NCI-H526 (cell line): ENCODE measurements at places on chromosomes 13 and 19.

DNA sequence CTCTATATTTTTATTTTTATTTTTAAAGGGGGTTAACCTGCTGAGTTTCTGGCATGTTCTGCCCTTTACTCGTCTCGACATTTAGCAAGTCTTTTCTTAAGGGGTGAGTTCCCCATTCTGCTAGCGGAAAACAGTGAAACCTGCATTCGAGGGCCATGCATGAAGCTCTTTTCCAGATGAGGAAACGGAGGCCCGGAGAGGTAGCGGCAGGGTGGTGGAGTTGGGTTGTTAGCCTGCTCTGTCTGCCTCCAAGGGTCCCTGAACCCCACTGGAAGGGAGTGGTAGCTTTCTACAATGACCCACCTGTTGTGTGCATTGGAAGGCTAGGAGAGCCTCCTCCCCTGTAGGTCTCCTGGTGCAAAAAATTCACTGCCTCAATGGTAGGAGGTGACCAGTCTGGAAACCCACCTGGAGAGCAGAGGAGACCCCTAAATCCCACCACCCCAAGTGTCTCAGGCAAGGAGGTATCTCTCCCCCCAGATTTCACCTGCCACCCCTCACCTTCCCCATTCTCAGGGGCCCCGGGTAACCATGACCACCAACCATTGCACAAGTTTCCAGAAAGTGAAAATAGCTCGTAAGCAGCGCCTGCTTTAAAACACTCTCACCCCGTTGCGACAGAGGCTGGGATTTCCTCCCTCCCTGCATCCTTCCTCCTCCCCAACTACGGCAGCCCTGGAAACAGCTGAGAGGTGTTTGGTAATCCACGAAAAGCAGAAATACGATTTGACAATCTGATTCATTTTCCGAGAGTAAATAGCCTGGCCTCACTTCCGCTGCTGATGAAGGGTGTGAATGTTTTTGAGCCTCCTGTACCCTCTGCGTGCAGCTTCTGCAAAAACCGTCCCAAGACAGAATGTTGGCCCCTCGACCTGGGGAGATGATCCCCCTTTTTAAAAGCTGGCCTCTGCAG lies 3.5 kb downstream of the KLF2 start:
- no peak for DNase-seq

GRCh38 chr13:37163641-37164265 lies 58.3 kb upstream of the CSNK1A1L start:
- no peak for DNase-seq

- no peak for DNase-seq
These were observed 35.2 kb upstream of the MIR17HG start for GRCh38 chr13:91312324-91312723.

- no peak for DNase-seq
These were observed 82.0 kb downstream of the PCDH9 start for GRCh38 chr13:67148161-67148571.

- DNase-seq, result no peak
These were observed 2.9 kb downstream of the FFAR1 start for GRCh38 chr19:35350591-35350990.

DNA sequence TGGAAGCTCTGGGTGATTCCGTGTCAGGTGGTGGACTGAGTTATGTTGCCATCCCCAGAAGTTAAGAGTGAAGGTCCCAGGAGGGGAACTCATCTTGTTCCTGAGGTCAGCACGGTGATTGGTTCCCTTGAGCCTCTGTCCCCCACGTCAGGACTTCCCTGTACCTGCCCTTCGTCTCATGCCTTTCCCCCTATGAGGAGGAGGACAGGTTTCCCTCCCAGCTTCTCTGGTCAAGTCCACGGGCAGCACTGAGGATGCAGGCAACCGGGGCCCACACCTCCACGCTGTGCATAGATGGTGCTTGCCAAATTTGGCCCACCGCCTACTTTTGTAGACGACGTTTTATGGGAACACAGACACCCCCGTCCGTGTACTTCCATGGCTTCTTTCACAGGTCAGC lies 42.7 kb downstream of the TEX29 start:
- no peak for DNase-seq

- no peak for DNase-seq
These were observed at the start of gene TDRD12 for GRCh38 chr19:32719611-32720059. Gene TDRD12, plus strand, starts transcription at chr19:32719767. Its CDS starts 306 bp downstream, at chr19:32720073.

DNA sequence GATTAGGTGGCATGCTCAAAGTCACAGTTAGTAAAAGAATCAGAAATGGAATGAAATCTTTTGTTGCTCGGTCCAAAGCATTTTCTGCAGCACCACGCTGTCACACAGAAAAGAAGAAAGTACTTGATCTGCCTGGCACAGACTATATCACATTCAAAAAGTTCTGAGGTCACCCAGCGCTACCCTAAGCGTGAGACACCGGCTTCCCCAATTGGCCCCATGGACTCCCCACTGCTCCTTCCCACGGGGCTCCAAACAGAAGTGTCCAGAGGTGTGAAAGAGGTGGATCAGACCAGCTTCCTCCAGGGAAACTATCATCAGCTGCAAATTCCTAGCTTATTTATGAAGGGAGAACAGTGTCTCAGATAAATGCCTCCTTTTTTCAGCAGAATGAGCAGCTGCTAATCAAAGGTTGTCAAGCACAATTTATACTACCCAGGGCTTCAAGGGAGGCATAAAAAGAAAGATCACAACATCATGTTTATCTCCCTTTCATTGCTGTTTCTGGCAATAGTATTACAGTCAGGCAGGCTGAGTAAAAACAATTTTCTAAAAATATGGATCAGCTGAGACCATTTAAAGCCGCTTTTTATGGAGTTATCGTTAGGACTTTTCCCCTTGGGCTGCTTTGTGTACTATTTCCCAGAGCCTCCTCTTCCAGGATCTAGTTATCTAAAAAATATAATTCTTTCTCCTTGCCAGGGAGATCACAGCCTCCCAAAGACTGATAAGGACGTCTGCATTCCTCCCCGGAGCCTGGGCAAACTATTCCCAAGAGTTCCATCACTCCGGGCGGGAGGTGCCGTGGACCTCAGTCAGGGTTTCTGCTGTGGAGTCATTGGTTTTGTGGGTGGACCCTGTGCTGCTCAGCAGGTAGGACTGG lies 208.0 kb downstream of the LHFPL6 start:
- DNase-seq, result no peak

GRCh38 chr13:114021464-114022308 lies 47.8 kb upstream of the C13orf46 start:
- DNase-seq, result no peak

DNA sequence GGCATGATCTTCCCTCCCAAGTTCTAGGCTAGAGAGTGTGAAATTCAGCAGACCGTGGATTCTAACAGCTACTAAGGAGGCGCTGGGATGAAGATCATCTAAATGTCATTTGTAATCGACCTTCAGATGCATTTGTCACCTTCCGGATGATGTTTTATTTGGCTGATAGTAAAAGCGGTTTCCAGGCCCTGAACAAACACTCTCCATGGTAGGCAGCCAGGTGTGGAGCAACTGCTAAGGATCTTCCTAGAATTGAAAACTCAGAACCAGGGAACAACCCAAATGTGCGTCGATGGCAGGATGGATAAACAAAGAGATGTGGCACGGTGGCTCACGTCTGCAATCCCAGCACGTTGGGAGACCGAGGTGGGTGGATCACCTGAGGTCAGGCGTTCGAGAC lies 107.2 kb upstream of the CACNA1A start:
- no peak for DNase-seq

- DNase-seq, result no peak
These were observed 4.6 kb upstream of the MUC16 start for GRCh38 chr19:9014803-9015202.

DNA sequence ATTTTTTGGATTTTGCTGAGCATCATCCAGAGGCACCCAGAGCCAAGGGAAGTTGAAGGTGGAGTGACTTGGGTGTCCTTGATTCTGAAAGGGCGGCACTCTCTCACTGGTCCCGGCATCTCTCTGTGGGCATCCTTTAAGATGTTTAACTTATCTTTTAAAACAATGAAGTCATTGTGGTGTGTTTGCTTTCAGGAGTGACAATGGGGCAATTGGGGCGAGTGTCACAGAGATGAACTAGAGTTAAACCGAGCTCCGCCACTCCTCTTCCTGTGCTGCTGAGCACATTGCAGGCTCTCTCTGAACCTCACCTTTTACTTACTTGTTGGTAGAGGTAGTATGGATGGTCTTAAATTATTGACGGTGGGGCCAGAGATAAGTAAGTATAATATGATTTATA lies 295.7 kb downstream of the MYO16 start:
- no peak for DNase-seq

- no peak for DNase-seq
These were observed 80.0 kb downstream of the GPR12 start for GRCh38 chr13:26680572-26680971.

GRCh38 chr13:21364916-21365315 lies 94.2 kb downstream of the ZDHHC20 start:
- no peak for DNase-seq

DNA sequence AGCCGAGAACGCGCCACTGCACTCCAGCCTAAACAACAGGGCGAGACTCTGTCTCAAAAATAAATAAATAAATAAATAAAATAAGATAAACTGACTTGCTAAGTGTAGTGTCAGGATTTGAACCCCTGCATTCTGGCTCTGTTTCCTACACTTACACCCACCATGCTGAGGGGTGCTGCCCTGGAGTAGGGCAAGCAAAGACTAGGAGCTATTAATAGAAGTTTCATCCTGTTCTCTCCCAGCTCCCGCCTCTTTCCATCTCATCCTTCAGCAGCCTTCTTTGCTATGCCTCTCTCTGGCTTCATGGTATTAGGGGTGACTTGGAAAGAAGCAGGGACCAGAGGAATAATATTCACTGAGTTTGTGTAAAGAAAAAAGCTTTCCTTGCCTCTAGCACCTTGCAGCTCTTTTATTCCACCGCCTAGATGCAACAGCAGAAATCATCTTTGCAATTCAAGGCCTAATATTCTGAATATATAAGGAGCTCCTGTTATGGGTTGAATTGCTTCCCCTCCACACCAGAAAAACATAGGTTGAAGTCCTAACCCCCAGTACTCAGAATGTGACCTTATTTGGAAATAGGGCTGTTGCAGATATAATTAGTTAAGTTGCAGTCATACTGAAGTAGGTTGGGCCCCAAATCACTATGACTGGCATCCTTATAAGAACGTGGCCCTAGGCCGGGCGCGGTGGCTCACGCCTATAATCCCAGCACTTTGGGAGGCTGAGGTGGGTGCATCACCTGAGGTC lies 8.7 kb upstream of the PLAUR start:
- DNase-seq, result no peak

- DNase-seq, result no peak
These were observed 23.4 kb upstream of the TBC1D4 start for GRCh38 chr13:75505327-75505726.

DNA sequence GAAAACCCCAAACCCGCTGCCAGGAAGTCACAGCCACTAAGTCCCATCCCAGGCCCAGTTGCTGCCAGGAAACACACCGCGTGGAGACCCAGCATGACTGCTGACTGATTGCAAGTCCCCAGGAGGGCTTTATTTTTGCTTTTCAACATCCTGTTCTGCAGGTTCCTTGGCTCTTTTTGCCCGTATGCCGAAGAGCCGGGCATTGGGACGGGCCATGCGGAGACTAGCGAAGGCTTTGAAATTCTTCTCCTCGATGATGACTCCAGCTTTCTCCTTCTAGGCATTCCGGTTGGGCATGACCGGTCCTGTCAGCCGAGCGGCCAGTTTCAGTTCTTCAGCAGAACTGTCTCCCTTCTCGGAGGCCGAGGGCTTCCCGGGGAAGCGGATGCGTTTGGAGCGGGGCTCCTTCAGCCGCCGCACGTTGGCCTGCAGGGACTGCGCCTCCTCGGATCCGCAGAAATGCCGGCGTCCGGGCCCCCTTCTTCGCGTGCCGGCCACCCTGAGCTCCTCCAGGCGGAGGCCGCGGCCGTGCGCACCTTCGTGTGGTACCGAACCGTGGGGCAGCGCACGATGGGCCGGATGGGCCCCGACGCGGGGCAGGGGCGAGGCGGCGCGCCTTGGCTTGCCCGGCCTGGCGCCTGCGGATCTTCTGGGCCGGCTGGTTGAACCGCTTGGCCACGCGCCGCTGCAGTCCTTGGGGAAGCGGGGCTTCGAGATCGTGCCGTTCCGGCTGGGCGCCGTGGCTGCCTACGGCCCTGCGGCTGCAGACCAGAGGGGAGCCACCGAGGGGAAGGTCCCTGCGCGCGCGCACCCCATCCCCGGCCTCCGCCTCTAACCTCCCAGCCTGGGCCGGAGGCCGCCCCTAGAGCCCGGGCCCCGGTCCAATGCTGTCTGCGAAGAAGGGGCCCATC lies 15.2 kb downstream of the ZSCAN5C start:
- peak; percentile 46 for DNase-seq

- no peak for DNase-seq
These were observed 18.9 kb upstream of the ONECUT3 start for GRCh38 chr19:1734321-1734966.

- peak; percentile 73 for DNase-seq
These were observed 16.1 kb upstream of the USP29 start for GRCh38 chr19:57103573-57104277.

GRCh38 chr19:12969292-12969988 lies at the start of gene DAND5:
Gene DAND5, plus strand, starts transcription at chr19:12969576. Its CDS starts 85 bp downstream, at chr19:12969661.
- DNase-seq, result no peak

GRCh38 chr19:5504114-5504513 lies 48.9 kb downstream of the ZNRF4 start:
- no peak for DNase-seq

GRCh38 chr13:99282264-99283231 lies 24.4 kb upstream of the GPR18 start:
- DNase-seq, result no peak

DNA sequence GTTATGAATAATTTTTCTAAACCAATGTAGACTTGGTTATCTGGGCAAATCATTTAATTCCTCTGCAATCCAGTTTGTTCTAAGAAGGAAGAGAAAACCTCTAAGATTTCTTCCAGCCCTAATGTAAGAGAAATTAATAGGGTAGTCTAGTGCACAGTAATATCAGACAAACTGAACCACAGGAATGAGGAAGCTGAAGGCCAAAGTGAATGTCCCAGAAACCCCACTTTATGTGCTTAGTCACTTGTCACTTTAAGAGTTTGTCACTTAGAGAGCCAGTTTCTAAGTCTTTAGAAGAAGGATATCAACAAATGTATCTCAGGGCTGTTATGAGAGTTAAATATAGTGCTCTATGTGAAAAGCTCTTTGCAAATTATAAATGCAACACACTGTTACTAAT lies 750.6 kb downstream of the DIAPH3 start:
- DNase-seq, result no peak

- no peak for DNase-seq
These were observed 6.6 kb upstream of the FLT3 start for GRCh38 chr13:28106976-28107375.

DNA sequence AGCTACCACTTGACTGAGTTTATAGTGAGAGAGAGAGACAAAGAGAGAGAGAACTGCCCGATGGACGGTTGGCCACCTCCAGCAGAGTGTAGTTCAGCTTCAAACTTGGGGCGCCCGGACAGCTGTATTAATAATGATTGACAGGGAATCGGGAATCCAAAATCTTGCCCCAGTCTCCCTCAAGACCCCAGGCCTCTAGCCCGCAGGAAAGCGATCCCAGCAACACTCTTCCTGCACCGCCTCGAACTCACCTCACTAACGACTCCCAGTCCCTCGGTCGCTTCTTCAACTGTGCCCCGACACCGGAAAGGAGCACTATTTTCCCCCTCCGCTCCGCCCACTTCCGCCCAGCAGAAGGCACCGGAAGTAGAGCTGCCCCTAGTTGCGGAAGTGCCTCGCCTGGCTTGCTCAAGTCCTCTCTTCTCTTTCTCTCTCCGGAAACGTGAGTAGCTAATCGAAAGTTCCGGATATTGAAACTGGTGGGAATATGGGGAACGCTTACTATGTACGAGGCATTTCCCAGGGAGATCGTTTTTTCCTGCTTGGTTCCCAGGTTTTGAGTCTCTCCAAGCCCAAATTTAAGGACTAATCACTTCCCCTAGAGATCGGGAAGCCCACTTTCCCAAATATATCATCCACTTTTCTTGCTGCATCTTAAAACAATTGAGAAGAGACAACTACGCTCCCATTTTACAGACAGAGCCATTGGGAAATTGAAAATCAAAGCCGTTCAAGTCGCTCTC lies at the start of gene NOSIP:
Gene NOSIP (minus strand): TSS at position 293 of the 743 bp plus-strand sequence. CDS start 19,865 bp downstream, outside the sequence.
- peak; percentile 97 for DNase-seq

- DNase-seq, result no peak
These were observed 11.8 kb downstream of the STX10 start for GRCh38 chr19:13138171-13138915.
